ENCODE measurements at places on chromosomes 4 and X. TPM values are rescaled to one million over a fixed set of nuclear protein-coding genes. Genes with fewer than 3 reads are reported as not detected.

CEP135 gene
- 20.2 TPM for polyA plus RNA-seq

RAB40AL gene
- not detected for polyA plus RNA-seq

PARM1 gene
- polyA plus RNA-seq = 23.6 TPM

MAGEA10 gene
- not detected for polyA plus RNA-seq

ELOVL6 gene
- polyA plus RNA-seq = not detected

XG gene
- not detected for polyA plus RNA-seq

C4orf51 gene
- not detected for polyA plus RNA-seq

GNRHR gene
- not detected for polyA plus RNA-seq

PI4K2B gene
- 9.5 TPM for polyA plus RNA-seq

DAPP1 gene
- 144 TPM for polyA plus RNA-seq

MORF4L2 gene
- 79.5 TPM for polyA plus RNA-seq

PAGE2 gene
- polyA plus RNA-seq = not detected

ATP2B3 gene
- 0.05 TPM for polyA plus RNA-seq

IGSF1 gene
- polyA plus RNA-seq = not detected

PPEF2 gene
- polyA plus RNA-seq = not detected

PDE5A gene
- 1.5 TPM for polyA plus RNA-seq

RHOXF2B gene
- not detected for polyA plus RNA-seq

TRAM1L1 gene
- not detected for polyA plus RNA-seq

NUP62CL gene
- polyA plus RNA-seq = not detected

PCDH10 gene
- polyA plus RNA-seq = not detected

SH2D1A gene
- polyA plus RNA-seq = 0.11 TPM

All from naive B cell (primary cell).